ENCODE measurements at places on chromosomes 2 and 18. TPM values are rescaled to one million over a fixed set of nuclear protein-coding genes. Genes with fewer than 3 reads are reported as not detected.

GRCh38 chr2:86300496-86300895 is 36.9 kb downstream of the REEP1 start:
- DNase-seq, result no peak

GRCh38 chr18:79123948-79124347 is 54.8 kb downstream of the ATP9B start:
- DNase-seq, result no peak

Gene NPPC
- total RNA-seq, result 0.33 TPM

DNA sequence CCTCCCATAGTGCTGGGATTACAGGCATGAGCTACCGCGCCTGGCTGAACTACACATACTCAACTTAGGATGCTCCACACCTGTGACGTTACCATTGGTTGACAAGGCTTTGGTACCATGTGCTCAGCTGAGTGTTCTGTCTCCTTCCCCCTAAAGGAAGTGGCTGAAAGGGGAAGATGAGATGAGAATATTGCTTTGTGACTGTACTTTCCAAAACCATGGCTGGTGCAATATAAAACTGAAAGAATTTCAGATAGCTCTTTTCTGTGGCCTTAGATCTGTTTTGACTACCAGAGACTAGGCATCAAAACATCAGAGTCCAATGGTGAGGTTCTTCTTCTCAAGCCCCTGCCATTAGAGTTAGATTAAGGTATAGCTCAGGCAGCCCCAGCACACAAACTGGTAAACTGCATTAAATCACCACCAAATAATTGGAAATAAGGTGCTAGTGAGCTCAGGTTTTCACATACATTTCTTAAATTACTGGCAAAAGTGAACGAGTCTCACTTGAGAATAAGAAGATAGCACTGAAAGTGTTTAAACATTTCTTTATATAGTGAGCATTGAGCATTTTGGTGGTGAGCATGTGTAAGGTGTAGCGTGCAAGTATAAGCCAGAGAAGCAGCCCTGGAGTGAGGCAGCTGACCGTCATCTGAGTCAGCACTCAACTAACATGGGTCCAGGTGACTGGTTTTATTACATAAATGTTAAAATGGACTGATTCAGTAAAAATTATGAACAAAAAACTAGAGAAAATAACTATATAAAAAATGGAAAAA is 113.5 kb upstream of the FZD5 start:
- no peak for DNase-seq

GRCh38 chr18:12841070-12841469 is 43.0 kb downstream of the PTPN2 start:
- no peak for DNase-seq

- DNase-seq, result no peak
Observed at GRCh38 chr18:79624356-79625170, 55.0 kb upstream of the CTDP1 start.

All from CD8-positive, alpha-beta T cell (primary cell).